Esophagus muscularis mucosa (tissue), 4 donors: ENCODE measurements at places on chromosomes 12 and 14. TPM values are rescaled to one million over a fixed set of nuclear protein-coding genes. Genes with fewer than 3 reads are reported as not detected.

Gene HRK
- total RNA-seq, result 0.11 TPM

Gene CCDC197
- not detected for total RNA-seq

Gene SYCP3
- not detected for total RNA-seq

Gene KLHL28
- total RNA-seq, result 10.8 TPM

Gene KCNC2
- not detected for total RNA-seq

DNA sequence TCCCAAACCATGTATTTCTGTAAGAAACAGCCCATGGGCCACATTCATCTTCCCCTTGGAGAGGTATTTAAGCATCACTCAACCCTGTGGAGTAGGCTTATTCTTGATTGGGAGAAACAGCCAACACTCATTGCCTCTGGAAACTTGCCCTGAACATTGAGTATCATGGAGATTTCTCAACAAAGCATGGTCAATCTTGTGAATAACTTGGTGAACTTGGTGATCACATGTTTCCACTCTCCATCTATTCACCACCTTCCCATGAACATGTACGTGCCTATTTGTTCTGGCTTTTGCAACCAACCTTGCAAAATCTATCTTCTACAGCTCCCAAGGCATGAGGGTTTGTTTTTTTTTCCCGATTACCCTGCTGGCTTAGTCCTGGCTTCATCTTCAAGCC is 163.2 kb downstream of the PAH start:
- H3K4me1 ChIP-seq, result no peaks in the 10 kb centered on the region
- H3K27me3 ChIP-seq, result no peaks in the 10 kb centered on the region
- H3K27ac ChIP-seq, result no peak overlapping the region
- no peak for DNase-seq

DNA sequence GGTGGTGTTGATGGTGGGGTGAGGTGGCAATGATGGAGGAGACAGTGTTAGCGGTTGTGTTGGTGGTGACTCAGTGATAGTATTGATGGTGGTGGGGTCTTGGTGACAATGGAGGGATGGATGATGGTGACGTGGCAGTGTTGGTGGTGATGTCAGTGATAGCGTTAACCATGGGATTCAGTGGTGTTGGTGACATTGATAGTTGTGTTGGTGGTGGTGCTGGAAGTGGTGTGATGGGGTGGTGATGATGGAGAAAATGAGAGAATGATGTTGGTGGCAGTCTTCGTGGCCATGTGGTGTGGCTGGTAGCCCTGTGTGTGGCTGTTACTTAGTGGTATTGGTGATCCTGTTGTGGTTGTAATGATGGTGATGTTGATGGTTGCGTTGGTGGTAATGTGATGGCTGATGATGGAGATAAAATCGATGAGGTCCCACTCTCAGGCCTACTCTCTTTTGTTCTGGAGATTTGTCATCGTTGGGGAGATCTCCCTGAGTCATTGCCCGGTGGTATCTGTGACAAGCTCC is 2.6 kb downstream of the DTX1 start:
- peaks cover 28% of the 10 kb centered on the region for H3K27me3 ChIP-seq
- no peak overlapping the region for H3K4me3 ChIP-seq
- no peaks in the 10 kb centered on the region for H3K36me3 ChIP-seq
- no peak overlapping the region for H3K27ac ChIP-seq
- H3K4me1 ChIP-seq, result peaks cover 17% of the 10 kb centered on the region

DNA sequence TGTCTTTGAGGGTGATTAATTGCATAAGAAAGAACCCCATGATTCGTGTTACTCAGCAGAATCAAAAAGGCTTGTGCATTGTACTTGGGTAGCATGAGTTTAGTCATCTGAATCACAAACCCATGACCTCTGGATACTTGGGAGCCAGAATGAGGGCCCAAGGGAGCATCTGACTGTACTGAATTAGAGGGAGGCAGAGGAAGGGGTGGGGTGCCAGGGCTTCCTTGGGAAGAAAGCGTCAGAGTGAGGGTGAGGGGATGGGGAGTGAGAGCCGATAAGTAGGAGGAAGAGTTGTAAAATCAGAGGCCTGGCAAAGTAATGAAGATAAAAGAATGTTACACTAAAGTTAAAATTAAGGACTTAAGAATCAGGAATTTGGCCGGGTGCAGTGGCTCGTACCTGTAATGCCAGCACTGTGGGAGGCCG is 29.8 kb downstream of the GPRC5D start:
- peaks cover 1% of the 10 kb centered on the region for H3K27me3 ChIP-seq
- H3K4me1 ChIP-seq, result no peaks in the 10 kb centered on the region
- H3K27ac ChIP-seq, result no peak overlapping the region
- DNase-seq, result no peak
- H3K36me3 ChIP-seq, result no peaks in the 10 kb centered on the region

DNA sequence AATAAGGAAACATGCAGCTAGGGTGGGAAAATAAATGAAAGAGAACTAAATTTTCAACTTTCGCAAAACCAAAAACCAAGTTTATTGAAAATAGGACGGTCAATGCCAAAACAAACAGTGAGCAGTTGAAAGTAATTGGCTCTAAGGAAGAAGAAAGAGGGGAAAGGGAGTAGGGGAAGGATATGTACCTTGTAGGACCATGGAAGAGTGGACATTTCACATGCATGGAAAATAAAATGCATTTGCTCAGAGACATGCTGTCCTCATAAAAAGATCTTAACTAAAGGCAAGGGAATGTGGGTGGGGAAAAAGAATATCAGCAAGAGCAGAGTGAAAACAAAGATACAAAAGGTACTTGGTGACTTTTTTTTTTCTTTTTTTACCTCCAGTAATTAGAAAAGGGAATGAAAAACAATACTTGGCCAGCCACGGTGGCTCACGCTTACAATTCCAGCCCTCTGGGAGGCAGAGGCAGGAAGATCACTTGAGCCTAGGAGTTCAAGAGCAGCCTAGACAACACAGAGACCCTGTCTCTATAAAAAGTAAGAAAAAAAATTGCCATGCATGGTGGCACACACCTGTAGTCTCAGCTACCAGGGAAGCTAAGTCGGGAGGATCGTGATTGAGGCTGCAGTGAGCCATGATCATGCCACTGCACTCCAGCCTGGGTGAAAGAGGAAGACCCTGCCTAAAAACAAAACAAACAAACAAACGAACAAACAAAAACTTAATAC is 6.6 kb downstream of the TXNDC16 start:
- no peak overlapping the region for H3K4me3 ChIP-seq
- no peak overlapping the region for H3K27ac ChIP-seq
- H3K36me3 ChIP-seq, result peaks cover 4% of the 10 kb centered on the region
- no peak for DNase-seq
- H3K4me1 ChIP-seq, result peaks cover 4% of the 10 kb centered on the region

DNA sequence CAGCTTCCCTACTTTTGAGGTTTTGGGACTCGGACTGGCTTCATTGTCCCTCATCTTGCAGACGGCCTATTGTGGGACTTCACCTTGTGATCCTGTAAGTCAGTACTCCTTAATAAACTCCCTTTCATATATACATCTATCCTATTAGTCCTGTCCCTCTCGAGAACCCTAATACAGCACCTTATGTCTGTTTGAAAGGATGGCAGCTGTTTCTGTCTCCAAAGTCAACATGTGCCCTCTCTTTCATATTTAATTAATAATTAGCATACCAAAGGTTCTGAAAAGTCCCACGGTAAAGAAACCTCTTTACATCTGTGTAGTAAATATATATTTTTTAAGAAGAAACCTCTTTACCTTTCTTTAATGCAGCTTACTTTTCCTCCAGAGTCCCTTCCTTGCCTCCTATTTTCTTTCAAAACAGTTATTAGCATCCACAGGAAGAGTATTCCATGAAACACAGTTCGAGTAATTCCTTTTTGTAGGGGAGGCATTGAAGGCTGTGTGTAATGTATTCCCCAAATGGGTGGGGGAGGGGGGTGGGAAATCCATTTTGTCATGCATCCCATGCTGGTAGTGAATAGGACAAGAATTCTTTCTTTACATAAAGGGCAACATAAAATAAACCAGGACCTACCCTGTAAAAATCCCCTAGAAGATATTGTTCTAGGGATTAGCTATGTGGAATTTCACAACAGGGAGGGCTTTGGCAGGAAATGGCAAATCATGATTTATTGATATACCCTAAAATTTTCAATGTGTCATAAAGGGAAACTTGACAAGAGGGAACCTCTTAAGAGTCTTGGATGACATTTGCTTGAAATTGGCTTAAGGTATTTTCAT is 241.5 kb downstream of the SUDS3 start:
- no peak for DNase-seq
- H3K27me3 ChIP-seq, result no peaks in the 10 kb centered on the region
- H3K4me1 ChIP-seq, result no peaks in the 10 kb centered on the region
- H3K36me3 ChIP-seq, result no peaks in the 10 kb centered on the region
- H3K4me3 ChIP-seq, result no peak overlapping the region

GRCh38 chr12:47164724-47165439 is 85.1 kb upstream of the AMIGO2 start:
- no peaks in the 10 kb centered on the region for H3K4me1 ChIP-seq
- H3K27me3 ChIP-seq, result no peaks in the 10 kb centered on the region
- no peaks in the 10 kb centered on the region for H3K36me3 ChIP-seq
- H3K27ac ChIP-seq, result no peak overlapping the region

- H3K36me3 ChIP-seq, result no peaks in the 10 kb centered on the region
- H3K27me3 ChIP-seq, result no peaks in the 10 kb centered on the region
- no peak overlapping the region for H3K27ac ChIP-seq
Measured at GRCh38 chr12:58925111-58925611, 4.9 kb upstream of the LRIG3 start.

DNA sequence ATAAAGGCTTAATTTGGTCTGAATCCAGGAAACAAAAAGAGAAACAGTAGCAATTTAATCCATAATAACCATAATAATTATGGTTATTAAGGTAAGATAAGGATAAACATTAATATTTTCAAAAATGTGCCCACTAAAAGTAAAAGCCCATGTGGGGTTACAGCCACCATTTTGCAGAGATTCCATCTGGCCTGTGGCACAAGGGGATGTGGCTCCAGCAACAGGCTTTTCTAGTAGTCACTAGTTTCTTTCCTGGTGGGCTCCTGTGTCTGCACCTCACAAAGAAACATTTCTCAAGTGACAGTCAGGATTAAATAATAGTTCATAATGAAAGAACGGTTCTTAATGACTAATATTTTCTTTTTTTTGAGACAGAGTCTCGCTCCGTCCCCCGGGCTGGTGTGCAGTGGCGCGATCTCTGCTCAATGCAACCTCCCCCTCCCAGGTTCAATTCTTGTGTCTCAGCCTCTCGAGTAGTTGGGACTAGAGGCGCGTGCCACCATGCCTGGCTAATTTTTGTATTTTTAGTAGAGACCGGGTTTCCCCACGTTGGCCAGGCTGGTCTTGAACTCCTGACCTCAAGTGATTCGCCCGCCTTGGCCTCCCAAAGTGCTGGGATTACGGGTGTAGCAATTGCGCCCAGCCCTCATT is 32.2 kb downstream of the GPR19 start:
- H3K27ac ChIP-seq, result no peak overlapping the region
- no peak for DNase-seq
- H3K27me3 ChIP-seq, result no peaks in the 10 kb centered on the region
- no peaks in the 10 kb centered on the region for H3K36me3 ChIP-seq
- H3K4me1 ChIP-seq, result no peaks in the 10 kb centered on the region

DNA sequence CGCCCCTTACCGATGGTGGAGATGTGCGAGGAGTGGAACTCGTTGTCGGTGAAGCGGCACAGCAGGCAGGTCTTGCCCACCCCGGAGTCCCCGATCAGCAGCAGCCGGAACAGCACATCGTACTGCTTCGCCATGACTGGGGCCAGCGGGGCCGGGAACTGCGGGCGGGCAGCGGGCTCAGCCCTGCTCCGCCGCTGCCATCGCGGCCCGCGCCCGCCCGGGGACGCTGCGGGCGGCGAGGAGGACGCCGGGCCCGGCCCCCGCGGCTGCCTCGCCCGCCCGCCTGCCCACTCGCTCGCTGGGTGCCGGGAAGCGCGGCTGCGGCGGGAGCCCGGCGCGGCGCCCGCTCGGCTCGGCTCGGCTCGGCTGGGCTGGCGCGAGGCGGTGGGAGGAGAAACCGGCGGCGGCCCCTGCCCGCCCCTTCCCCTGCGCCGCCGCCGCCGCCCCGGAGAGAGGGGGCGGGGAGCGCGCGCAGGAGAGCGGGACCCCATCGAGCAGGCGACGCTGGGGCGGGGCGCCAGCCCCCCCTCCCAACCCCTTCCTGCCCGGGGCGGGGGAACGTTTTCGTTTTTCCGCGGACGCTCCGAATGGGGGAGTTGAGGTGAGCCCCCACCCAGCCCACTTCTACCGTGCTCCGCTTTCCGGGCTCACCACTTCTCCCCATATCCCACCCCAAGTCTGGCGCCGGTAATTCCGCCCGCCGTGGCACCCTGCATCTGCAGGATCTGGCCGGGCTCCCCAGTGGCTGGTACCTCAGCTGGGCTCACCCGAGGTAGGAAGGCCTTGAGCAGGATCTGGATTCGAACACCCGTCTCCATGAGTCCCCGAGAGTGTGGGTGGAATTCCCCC is at the start of gene RAB15:
RAB15 (minus strand) TSS at position 394 of the 849 bp plus-strand sequence; CDS start at position 134, 260 bp downstream.
- no peak within 1 kb of the TSS for H3K27ac ChIP-seq
- H3K36me3 ChIP-seq, result no peaks in the 10 kb centered on the region
- no peaks in the 10 kb centered on the region for H3K27me3 ChIP-seq
- H3K4me3 ChIP-seq, result peak within 1 kb of the TSS; percentile 61
- DNase-seq, result no peak

DNA sequence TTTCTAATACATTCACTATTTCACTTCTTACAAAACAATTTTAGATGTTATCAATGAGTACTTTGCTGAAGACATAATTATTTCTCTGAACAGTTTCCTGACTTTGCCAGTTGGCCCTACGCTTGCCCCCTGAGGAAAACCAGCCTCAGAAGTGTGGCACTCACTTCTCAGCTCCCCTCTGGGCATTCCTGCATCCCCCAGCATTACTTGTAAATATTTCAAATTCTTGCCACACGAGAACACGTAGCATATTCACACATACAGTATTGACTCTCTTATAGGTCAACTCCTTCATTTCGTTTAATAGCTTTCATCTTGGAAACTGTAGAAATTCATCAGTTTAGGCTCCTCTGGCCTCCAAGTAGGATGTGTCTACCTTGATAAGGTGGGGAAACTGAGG is 65.2 kb downstream of the OTX2 start:
- no peak for DNase-seq
- no peak overlapping the region for H3K27ac ChIP-seq
- H3K36me3 ChIP-seq, result no peaks in the 10 kb centered on the region
- no peak overlapping the region for H3K4me3 ChIP-seq
- no peaks in the 10 kb centered on the region for H3K27me3 ChIP-seq

DNA sequence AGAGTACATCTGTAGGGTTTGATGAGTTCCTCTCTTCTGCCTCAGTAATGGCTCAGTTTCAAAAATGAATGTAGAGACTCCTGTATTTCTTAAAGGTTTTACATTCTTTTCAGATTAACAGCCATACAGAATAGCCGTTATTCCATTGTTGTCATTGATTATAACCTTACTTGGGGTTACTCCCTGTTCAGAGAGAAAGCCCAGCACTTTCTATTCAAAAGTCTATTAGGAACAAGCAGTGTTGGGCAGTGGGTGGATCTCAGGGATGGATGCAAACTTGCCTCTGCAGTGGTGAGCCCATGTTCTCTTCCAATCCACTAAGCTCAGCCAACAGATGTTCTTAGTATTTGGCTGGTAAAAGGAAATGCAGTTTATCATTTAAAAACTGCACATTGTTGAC is 342.6 kb upstream of the E2F7 start:
- H3K27me3 ChIP-seq, result no peaks in the 10 kb centered on the region
- no peak for DNase-seq
- H3K36me3 ChIP-seq, result no peaks in the 10 kb centered on the region
- H3K4me3 ChIP-seq, result no peak overlapping the region
- H3K4me1 ChIP-seq, result no peaks in the 10 kb centered on the region
